Stromal cell of bone marrow (primary cell): ENCODE measurements at places on chromosomes 5 and 9.
A peak's percentile ranks its signal among the peaks of the same experiment; 100 is the strongest.

DNA sequence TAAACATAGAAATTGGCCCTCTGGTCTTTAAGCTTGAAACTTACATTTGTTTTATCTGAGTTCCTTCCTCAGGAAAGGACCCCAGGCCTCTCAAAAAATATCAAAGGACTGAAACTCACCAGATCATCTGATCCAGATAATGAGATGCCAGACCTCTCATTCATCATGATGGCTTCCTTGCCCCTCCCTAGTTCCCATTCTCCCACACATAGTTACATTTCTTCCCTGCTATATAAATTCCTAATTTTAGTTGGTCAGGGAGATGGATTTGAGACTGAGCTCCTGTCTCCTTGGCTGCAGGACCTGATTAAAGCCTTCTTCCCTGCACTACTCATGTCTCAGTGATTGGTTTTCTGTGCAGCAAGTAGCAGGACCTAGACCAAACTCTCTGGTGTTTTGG, 119.4 kb upstream of the SPIN1 start:
- no peak for DNase-seq

GRCh38 chr9:109574061-109574882, 76.2 kb upstream of the PTPN3 start:
- peak; percentile 49 for DNase-seq

DNA sequence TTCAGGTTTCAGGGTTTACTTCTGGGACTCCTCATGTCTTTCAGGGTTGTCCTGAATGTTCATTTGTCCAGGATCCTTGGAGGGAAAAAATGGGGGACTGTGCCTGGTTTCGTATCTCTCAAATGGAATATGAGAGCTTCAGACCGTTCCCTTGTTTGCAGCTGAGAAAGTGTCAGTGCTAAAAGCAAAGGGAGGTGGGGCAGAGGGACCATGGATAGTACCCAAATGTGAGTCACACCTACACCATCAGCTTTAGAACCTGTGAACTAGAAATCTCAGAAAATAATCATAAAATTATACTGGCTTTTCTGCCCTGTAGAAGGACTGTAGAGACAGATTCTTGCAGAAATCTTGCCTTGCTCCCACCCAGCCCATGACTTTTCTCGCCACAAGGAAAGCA, 84.3 kb upstream of the TAF11L2 start:
- no peak for DNase-seq

- DNase-seq = no peak
Measured at GRCh38 chr9:125747765-125748445, 732 bp downstream of the PBX3 start.

GRCh38 chr9:81239388-81239787, 450.0 kb downstream of the TLE1 start:
- DNase-seq = no peak

GRCh38 chr9:136268735-136269134, 23.1 kb upstream of the QSOX2 start:
- DNase-seq = no peak

GRCh38 chr5:123722451-123722850, 210.5 kb downstream of the CSNK1G3 start:
- no peak for DNase-seq

- DNase-seq = no peak
Measured at GRCh38 chr9:88949425-88949824, 41.8 kb upstream of the S1PR3 start.

- DNase-seq = no peak
Measured at GRCh38 chr5:147465747-147466146, 44.1 kb downstream of the DPYSL3 start.

- no peak for DNase-seq
Measured at GRCh38 chr9:110648696-110649095, 19.9 kb upstream of the MUSK start.

DNA sequence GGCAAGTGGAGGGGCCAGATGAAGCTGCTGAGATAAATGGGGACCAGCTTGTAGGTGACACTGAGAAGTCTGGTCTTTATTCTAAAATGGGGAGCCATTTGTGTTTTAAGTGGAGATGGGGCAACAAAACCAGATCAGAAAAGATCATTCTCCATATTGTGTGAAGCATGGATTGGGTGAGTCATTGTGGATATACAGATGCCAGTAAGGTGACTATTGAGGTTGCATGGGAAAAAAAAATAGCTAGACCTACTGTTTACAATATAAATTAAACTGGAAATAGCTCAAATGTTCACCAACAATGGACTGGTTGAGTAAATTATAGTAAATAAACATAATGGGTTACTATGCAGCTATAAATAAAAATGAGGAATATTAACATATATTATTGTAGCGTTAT, 5.4 kb upstream of the MAP1B start:
- no peak for DNase-seq

GRCh38 chr5:139183502-139183901, 14.7 kb downstream of the SIL1 start:
- DNase-seq = no peak

DNA sequence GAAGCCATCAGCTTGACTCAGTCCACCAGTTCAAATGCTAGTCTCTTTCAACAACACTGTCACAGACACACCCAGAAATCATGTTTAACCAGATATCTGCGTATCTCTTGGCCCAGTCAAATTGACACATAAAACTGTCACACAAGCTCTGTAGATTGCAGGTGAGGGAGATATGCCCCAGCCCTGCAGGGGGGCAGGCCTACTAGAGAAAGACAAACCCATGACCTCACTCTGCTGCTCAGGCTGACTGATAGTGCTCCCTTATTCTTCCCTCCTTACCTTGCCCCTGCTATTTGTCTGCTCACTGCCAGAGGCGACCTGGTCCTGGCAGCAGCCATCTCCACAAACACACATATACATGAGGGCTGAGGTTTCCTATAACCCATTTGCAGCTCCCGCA, 351.3 kb downstream of the DRD1 start:
- no peak for DNase-seq

- no peak for DNase-seq
Measured at GRCh38 chr9:91138760-91139159, 223.0 kb downstream of the AUH start.

DNA sequence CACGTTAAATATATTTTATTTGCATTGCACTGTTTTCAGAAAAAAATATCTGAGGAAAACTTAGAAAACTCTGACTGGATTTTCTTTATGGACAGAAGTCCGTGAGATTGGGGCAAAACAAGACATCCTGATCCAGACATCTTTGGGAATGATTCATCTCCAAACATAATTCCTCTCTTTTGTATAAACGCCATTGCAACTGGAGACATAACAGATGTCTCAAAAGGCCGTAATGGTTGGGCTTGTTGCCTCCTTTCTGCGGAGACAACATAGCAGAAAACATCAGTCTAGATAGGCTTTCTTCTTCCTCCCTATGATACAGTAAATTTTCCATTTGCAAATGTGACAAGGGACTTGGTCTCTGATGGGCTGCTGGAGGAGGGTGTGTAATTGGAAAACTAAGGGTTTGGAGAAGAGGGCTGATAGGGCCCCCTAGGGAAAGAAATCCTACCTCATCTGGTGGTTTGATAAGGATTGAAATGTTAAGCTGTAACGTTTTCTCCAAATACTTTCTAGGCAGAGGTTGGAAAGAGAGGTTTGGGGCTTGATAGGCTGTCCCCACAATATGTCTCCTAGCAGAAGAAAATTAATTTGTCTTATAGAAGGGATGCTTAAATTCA, 631.5 kb upstream of the ST8SIA4 start:
- DNase-seq = no peak

DNA sequence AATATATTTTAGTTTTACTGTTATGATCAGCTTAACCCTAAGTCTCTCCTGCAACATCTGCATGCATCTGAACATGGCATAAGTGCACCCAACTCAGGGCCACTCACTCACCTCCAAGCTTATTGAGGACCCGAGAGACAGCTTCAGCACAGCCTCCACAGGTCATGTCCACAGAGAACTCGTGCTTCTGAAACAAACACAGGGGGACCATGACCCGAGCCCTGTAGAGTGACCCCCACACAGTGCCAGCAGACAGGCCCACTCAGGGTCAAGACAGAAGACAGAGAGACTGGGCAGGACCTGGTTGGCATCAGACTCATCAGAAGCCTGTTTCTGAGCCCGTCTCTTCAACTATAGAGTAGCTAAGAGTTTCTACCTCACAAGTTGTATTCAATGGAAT, 6.8 kb downstream of the ATOX1 start:
- DNase-seq = no peak

DNA sequence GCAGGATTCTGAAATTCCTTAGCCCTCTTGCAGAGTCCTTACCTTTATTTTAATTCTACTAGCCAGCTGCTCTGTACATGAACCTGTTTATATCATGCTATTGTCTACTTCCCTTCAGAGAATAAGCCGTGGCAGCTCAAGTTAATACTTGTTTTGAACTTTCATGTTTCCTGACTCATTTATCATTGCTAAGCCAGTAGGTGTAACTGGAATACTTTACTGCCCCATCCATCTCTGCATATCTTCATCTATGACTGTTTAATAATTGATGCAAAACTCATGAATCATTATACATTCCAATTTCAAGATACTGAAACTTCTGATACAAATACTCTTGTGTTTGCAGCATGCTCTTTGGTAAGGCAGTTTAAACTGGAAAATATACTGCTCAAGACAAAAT, 174.7 kb downstream of the PPP2R2B start:
- no peak for DNase-seq

DNA sequence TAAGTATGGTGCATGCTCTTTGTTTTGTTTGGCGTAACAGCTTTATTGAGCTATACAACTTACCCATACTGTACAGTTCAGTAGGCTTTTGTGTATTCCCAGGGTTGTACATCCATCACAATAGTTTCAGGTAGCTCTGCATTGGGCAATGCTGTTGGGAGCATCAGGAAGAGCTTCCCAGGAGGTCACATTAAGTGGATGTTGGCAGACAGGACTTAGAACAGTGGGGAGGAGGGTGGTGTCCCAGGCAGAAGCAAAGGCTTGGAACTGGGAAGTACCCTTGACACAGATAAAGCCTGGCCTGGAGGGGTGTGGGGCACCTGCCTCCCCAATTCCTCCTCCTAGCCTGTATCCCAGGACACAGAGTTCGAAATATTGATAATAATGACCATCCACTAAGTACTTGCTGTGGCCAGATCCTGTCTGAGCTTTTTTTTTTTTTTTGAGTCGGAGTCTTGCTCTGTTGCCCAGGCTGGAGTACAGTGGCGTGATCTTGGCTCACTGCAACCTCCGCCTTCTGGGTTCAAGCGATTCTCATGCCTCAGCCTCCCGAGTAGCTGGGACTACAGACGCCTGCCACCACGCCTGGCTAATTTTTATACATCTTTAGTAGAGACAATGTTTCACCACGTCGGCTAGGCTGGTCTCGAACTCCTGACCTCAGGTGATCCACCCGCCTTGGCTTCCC, 1.3 kb downstream of the BBLN start:
- no peak for DNase-seq

GRCh38 chr5:124825983-124826337, 79.5 kb upstream of the ZNF608 start:
- DNase-seq = no peak

- no peak for DNase-seq
Measured at GRCh38 chr5:53819482-53819881, 259.0 kb downstream of the NDUFS4 start.

GRCh38 chr5:13749766-13750165, 194.7 kb downstream of the DNAH5 start:
- DNase-seq = no peak

DNA sequence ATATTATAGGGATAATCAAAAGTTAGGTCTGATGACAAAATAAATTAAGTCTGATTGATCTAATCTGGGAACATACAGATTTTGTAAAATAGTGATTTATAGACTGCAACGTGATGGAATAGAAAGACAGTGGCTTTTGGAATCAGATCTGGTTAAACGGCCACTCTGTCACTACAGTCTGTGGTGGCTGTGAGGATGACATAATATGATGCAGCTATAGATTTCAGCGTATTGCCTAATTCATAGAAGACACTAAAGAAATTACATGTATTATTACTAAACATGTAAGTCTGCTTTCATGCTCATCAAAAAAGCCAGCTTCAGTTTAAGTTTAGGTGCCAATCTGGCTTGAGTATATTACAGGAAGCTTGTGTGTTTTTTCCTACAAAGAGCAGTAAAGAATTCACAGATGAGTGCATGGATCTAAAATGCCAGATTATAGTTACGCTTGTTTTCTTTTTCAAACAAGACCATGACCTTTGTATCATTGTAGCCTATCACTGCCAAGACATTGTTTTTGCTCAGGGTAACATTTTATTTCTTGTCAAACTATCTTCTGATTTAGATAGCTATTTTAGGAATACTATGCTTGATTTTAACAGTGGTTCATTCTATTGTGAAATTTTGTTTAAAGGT, 25.7 kb downstream of the CPEB4 start:
- no peak for DNase-seq

- DNase-seq = no peak
Measured at GRCh38 chr9:134353539-134353938, 27.3 kb downstream of the RXRA start.

DNA sequence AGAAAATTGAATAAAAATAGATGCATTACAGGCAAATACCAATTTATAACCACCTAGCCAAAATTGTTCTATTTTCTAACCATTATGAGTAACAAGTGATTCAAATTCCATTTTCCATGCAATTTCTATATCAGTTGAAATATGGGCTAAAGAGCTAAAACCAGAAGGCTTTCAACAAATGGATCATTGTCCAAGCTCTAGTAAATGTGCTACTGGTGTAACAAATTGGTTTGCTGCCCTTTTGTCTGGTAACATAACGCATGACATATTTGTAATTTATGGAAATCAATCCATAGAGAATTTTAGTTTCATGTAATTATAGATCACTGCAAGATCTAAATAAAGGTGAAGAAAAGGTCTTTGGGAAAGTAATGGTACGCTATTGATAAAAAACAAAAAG, 708.0 kb upstream of the GRAMD2B start:
- no peak for DNase-seq

- DNase-seq = no peak
Measured at GRCh38 chr9:123318202-123318601, 37.8 kb upstream of the CRB2 start.

DNA sequence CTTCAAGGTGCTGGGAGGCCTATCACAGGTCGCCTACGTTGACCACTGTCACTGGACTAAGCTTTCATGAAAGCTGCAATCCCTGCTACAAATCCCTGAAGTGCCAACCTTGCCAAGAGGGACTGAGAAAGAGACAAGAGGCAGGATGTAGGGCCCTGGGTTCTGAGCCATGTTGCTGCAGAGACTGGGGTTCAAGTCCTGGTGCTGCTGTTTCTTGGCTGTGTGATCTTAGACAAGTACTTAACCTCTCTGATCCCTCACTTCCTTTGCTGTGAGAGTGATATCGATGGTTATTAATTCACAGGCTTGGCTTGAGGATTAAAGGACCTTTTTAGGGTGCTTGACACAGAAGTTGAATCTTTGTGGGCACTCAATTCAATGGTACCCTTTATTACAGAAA, 15.5 kb downstream of the CSF1R start:
- no peak for DNase-seq

DNA sequence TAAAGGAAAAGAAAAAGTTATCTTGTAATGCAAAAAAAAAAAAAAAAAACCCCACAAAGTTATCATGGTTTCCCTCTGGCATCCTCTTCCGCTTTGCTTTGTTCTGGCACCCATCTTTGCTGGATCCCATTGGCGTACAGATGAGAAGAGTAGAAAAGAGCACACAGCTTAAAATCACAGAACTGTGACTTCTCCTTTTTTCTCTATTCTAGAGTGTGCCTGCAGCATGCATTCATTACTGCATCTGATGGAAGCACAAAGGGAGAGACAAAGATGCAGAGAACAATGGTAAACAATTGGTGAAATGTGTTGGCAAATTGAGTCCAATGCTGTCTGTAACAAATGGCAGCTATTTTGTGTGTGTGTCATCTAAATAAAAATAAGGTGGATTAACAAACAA, 440.8 kb upstream of the PIK3R1 start:
- DNase-seq = no peak
